Amniotic epithelial cell (primary cell): ENCODE measurements at places on chromosomes 3 and 15.

DNA sequence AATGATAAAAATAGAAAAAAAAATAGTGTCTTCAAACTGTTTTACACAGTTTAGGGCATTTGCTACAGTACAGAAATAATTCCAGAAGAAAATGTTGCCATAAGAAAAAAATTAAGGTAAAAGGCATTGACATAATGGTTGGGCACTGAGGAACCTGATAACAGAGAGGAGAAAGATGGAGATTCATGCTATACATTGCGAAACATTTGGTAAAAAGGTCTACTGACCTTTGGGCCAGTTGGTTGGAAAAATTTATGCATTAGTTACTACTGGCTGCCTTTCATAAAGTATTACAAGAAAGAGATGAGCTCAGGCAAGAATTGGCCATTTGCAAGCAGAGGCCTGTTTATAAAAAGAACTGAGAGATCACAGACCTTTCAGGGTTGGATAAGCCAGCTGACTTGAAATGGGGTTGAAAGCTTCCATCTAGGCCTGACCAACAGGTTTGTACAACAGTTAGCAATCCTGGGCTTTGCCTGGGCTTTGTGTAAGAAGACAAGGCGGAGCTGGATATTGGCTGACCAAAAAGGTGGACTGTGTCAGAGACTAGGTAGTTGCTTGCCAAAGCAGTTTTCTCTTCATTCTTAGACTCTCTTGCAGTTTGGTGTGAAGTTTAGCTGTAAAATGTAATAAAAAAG is 166.6 kb upstream of the MCTP2 start:
- DNase-seq = no peak

GRCh38 chr3:159711560-159712333 is 276.9 kb upstream of the IL12A start:
- peak; percentile 96 for DNase-seq

- no peak for DNase-seq
These were observed 44.5 kb downstream of the SNAPC5 start for GRCh38 chr15:66452971-66453580.

DNA sequence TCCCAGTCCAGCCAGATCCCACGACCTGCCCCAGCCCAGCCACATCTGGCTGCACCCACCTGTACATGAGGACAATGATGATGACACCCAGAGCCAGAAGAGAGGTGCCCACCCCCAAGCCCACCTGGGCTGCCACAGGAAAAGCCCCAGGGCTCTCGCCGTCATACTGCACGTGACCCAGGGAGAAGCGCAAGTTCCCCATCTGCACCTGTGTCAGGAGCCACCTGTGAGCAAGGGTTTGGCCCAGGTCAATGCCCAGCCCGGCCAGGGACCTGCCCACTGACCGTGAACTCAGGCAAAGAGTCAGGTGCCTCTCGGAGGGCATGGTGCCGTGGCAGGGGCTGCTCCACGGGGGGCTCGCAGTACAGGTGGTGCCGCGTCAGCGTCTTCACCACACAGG is 16.3 kb downstream of the PLXNB1 start:
- no peak for DNase-seq

- DNase-seq = no peak
These were observed 601.0 kb downstream of the TUSC7 start for GRCh38 chr3:117310536-117310935.

DNA sequence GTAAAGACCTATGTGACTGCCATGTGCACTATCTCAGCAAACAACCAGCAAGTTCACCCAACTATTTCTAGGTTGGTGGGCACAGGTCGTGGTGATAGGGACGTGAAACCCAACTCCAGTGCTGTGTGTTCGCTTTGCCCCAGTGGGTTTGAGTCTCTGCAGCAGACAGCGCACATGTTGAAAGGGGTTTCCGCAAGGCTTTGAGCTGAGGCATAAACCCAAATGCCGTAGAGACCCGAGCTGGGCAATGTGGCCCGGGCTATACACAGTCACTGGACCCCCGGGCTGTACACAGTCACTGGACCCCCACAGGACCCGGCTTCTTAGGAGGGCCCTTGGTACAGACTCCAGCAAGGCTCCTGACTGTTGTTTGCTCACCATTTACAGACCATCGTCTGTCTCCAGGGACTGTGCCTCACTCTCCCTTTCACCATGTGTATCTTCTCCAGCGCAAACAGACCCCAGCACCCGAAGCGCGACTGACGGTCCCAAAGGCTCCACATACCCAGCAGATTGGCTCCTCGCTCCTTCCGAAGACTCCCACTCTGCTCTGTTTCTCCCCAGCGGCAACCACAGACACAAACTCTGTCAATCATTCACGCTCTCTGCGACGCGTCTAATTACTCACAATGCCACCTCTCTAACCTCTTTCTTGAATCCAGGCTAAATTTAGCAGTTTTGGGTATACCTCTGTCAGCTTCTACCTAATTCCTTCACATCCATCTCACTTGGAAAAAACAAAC is 31.2 kb downstream of the PCSK6 start:
- no peak for DNase-seq

DNA sequence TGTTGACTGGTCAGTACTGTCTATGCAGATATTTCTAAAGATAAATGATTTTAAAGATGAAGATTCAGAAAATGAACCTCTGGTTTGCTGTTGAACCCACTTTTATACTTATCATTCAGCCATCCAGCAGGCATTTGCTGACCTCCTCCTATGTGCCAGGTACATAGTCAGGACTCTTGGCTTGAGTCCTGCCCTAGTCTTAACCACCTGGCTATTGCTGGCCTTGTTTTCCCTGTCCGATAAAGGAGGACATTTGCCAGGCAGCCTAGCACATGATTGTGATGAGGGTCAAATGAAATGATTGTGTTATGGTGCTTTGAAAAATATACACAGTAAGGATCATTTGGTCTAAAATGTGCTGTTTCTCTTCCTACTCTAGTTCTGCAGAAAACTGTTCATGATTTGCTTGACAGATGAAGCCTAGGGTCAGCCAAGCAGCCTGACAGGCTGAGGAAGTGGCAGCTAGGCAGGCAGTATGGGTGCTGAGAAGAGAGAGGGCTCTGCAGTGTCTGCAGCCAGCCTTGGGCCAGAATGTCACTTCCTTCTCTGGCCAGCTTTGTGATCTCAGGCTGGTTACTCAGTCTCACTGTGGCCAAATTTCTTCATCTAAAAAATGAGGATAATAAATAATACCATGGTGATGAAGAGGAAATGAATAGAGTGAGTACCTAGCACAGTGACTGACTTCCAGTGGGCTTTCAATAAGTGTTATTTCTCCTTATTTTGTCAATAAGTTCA is 13.8 kb downstream of the EXOSC7 start:
- DNase-seq = no peak

DNA sequence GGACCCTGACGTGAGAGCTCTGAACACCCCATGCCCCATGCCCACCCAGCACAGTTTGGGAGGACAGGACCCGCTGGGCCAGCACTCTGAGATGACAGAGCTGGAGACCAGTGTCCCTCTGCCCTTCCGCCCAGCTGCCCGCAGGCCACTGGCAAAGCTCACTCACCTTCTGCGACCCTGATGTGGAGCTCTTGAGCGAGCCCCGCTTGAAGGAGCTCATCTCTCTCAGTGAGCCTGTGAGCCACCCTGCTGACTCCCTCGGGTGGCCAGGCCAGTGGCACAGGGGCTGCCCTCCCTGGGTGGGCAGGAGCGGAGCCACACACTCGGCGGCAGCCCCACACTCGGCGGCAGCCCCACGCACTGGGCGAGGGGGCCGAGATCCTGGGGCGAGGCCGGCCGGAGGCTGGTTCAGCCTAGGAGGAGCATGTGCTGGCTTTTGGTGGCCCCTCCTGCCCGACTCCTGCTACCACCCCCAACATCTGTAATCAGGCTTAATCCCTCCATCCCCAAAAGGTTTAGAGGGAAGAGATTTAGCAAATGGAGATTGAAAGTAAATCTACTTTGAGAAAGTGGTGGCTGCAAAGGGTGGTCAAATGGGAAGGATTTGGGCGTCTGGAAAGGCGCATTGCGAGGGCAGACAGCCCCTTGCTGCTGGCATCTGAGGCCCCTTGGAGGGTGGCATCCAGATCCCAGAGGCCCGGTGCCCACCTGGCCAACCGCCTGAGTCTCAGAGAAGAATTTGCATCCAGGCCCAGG is 59.4 kb upstream of the TRPM1 start:
- DNase-seq = no peak

GRCh38 chr3:160286231-160286630 is 61.0 kb downstream of the C3orf80 start:
- no peak for DNase-seq

DNA sequence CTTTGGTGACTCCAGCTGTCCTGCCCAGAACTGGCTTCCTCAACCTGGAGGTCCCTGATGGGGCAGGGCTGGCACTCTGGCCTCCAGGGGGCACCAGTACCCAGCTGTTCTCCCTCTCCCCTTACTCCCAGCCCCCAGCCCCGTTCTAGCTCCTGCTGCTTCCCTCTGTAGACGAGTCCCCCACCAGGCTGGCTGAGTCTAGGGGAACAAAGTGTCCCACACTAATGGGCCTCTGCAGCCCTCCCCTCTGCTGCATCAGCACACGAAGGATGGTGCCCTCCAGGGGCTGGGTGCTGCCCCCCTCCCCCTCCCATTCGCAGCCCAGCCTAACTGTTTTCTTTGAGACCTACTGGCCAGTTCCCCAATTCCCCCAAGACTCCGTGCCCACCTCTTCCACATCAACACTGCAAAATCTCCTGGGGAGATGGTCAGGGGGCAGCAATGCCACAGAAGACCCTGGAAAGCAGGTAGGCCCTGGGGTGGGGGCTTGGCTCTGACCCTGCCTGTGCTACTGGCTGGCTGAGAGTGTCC is 4.2 kb downstream of the RHCG start:
- DNase-seq = no peak

DNA sequence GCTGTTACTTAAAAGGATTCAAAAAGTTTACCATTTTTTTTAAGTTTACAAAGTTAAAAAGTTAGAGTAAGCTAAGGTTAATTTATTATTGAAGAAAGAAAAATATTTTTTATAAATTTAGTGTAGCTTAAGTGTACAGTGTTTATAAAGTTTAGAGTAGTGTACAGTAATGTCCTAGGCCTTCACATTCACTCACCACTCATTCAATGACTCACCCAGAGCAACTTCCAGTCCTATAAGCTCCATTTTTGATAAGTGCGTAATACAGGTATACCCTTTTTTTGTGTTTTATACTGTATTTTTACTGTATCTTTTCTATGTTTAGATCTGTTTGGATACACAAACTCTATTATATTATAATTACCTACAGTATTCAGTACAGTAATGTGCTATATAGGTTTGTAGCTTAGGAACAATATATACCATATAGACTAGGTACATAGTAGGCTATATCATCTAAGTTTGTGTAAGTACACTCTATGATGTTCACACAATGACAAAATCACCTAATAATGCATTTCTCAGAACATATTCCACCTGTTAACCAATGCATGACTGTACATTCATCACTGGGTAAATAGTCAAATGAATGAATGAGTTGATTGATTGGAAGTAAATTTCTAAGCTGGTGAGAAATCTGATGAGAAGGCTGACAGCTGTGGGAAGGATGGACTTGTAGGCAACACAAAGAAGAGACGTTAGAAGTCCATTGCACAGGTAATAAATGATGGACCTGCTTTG is 95.2 kb upstream of the CDIN1 start:
- peak; percentile 51 for DNase-seq

DNA sequence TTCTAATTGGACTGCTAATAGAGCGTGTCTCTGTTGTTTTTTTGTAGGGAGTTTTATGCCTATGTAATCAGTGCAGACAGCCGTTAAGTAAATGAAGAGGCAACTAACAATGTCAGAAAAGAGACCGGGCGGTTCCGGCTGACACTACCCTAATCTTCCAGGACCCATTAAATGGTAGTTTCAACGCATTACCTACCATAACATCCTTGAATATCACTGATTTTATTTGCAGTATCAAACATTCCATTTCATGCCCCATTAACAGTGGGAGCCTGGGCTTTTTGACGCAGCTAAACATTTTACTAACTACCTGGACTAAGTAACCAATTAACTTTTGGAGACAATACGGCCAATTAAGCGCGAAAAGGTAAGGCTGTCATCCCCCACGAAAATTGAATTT is 832.9 kb upstream of the NR2F2 start:
- no peak for DNase-seq

- peak; percentile 59 for DNase-seq
These were observed 419 bp downstream of the FAM227B start for GRCh38 chr15:49620199-49620598.

GRCh38 chr3:156554515-156554841 is 439 bp downstream of the SSR3 start:
- no peak for DNase-seq

DNA sequence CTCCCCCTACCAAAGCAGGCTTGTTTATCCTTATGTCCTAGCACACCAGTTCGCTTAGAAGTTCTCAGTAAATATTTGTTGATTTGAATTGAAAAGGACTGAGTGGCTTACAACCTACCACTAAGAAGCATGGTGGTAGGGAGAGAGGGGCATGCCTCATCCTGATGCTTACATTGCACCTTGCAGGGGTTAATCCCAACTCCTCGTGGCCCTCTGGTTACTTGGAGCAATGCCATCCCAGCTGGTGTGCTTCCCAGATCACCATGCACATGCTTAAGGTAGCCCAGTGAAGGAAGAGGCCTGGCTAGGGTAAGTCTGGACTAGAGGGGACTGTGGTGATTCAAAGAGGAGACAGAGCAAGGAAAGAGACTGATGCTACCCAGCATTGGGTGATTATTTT is 253.3 kb downstream of the CLSTN2 start:
- no peak for DNase-seq

GRCh38 chr3:9946112-9947024 is 5.8 kb downstream of the PRRT3 start:
- peak; percentile 85 for DNase-seq

DNA sequence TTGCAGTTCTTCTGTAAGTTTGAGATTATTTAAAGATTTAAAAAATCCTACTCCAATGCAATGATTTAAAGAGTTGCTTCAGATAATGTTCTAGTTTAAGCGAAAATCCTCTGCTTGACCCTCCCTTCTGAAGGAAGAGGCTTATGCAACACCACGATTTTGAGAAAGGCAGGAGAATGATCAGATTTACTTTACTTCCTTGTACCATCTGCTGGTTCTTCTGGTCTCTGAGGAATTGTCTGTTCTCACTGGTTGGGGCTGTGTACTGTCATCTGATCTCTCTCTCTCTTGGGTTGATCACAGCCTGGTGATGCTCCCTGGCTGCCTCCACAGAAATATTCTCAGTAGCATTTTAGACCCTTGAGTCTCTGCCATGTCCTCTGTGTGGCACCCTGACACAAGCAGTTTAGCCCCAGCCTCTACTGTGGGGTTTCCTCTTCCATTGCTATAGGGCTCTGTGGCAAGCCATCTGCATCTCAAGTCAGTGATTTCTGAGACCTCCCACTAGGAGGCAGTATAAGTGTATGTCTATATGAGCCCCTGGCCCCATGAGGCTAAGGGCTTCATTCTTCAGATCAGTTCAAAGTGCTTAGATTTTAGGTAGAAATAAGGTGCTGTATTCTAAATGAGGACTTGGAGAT is 50.8 kb upstream of the PLAAT1 start:
- DNase-seq = peak; percentile 10

DNA sequence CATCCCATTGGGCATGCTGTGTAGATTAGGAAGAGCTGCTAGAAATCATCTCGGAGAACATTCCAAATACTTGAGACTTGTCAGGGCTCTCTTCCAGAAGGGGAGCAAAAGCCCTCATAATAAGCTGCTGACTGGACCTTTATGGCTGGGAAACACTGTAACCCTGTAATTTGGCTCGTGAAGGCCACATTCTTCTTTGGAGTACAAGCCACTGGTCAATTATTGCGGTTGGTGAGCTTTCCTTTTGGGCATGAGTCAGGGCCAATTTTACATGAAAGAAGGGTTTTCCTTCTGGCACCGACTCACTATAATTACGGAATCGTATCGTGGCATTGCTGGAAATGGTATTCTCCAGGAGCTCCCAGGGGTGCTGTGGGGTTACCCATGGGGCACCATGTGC is 434.5 kb upstream of the RGMA start:
- DNase-seq = no peak
